Hematopoietic multipotent progenitor cell (in vitro differentiated cells): ENCODE measurements at places on chromosomes 5 and 9.

DNA sequence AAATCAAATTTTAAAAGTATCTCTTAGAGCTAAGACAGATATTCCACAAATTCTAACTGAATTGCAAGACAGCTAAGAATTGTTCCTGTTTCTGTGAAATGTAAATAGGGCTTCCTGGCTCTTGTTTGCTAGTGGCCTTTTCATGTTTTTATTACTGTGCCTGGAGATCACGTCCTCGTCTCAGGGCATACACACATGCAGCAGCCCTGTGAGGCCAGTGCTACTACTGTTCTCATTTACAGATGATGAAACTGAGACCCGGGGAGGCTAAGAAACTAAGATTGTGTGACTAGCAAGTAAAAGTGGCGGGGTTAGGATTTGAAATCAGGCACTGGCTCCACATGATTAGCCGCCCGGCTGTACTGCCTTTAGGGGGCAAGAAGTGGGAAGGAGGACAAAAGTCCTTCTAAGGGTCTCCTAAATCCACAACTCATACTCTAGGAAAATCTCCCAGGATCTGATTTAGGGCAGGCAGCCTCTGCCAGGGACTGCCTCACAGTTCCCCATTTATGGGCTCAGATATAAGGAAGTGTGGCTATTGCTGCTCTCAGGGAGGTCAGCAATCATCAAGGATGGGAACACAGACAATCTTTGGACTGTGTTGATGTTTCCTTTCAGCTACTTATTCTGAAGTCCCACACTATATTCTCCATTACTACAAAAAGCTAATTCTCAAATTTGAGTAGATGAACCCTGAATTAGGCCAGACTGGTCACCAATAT lies 7.9 kb downstream of the PRUNE2 start:
- DNase-seq: no peak

DNA sequence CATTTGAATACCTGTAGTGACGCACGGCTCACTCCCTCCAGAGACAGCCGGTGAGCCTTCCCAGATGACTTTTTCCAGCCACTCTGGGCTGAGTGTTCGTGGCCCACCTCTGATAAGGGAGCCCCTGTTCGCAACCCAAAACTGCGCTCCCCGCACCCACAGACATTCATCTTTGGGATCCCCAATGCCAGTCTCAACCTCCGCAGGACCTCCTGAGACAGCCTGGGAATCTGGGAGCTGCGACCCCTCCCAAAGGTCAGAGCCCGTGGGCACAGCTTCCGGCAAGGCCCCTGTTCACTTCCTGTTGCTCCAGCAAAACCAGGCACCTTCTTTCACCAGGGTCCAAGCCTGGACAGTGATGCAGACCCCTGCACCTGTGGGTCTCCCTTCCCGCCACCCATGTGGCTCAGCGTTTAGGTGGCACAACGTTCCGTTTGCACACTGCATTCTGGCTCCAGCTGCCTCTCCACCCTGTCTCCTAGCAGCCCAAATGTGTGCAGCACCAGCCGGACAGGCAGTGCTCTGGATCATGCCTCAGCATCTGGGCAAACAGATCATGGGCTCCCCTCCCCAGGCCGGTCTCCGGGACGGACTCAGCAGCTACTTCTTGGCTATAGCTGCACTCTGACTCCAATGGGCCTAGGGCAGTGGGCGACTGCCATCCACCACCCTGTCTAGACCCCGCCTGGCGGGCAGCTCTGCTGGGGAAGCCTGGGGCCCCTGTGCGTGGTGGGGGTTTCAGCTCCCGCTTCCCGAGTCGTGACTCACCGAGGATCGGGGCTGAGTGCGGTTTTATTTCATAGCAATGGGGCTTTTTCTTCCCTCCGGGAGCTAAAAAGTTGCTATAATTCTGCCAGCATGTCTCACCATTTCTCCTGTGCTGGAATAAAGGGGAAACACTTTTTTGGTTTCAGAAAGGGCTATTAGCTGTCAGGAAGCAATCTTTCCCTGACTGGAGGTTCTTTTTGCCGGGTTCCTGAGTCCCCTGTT lies 156.0 kb downstream of the OLFM1 start:
- DNase-seq: no peak

GRCh38 chr5:43017428-43017815 lies 22.7 kb downstream of the ANXA2R start:
- DNase-seq: peak; percentile 40

DNA sequence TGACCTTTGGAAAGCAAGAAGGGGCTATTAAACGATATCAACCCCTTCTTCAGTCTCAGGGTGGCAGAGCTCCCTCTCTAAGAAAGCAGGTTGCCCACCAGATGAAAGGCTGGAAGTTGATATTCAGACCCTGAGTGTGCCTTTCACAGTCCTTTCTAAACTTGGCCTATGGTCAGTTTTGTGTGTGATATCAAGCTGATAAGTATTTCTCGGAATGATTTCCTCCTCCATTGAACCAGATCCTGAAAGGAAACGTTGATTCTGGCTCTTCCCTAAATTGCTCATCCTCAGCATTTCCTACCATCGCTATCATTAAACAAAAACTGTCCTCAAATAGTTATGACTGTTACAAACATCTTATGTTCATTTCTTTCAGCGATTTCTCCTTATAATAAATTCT lies 130.4 kb downstream of the CEMIP2 start:
- DNase-seq: no peak

DNA sequence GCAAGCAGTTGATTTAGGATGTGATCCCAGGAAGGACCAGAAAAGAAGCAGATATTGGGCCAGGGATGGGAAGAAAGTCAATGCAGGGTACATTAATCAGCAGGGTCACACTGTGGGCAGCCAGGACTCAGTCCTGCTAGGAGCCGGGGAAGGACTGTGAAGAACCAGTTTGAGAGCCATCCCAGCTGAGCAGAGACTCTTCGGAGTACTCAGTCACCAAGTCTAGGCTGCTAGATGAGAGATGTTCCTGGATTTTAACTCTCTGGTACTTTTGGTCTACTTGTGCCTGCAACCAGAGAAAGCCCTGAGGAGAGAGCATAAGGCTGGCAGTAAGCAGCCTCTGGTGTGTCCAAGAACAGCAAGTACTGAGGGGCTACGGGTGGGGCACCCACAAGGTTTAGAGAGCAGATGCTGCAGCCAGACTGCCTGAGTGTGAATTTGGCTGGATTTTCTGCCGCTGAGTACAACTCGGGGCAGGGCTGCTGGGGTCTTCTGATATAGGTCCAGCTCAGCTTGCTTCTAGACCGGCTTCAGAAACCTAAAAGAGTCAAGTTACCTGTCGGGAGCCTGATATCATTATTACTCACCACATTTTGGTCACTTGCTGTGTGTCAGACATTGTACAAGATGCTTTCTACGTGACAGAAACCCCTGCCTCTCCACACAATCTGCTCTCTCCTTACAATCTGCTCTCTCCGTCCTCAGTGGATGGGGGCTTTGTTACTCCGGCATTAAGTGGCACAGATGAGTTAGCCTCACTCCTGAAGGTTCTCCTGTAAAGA lies 250.2 kb upstream of the GAS1 start:
- no peak for DNase-seq

GRCh38 chr9:121613009-121613752 lies 38.3 kb upstream of the DAB2IP start:
- DNase-seq: no peak

DNA sequence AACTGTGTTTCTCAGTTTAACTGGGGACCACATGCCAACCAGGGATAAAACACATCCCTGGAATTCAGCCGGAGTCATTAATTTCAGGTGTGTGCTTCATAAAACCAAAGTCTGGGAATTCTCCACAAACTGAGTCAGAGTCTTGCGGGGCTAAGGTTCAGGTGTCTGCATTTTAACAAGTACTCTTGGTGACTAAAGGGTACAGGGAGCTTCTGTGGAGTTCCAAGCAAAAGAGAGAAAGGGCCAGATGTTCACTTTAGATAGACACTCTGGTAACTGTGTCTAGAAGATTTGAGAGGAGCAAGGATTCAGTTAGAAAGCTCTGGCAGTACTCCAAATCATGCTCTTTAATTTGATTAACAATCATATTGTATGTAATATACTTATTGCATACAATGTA lies 4.0 kb downstream of the NADK2 start:
- DNase-seq: no peak

DNA sequence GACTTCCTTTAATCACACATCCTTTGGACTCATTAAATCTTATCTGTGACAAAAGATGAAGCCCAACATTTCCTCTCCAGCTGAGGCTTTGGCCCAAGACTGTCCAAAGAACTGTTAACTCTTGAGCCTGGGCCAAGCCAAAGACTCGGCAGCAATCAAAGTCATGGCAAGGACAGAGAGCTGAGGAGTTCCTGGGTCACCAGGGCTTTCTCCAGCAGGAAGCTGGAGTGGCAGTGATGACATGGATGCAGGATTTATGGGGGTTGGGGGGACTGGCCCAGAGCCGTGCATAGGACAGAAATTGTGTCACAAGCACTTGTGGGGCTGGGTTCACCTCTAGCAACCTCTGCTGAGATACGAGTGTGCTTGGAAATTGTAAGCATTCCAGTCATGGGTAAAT lies 440.3 kb downstream of the PLK2 start:
- no peak for DNase-seq

DNA sequence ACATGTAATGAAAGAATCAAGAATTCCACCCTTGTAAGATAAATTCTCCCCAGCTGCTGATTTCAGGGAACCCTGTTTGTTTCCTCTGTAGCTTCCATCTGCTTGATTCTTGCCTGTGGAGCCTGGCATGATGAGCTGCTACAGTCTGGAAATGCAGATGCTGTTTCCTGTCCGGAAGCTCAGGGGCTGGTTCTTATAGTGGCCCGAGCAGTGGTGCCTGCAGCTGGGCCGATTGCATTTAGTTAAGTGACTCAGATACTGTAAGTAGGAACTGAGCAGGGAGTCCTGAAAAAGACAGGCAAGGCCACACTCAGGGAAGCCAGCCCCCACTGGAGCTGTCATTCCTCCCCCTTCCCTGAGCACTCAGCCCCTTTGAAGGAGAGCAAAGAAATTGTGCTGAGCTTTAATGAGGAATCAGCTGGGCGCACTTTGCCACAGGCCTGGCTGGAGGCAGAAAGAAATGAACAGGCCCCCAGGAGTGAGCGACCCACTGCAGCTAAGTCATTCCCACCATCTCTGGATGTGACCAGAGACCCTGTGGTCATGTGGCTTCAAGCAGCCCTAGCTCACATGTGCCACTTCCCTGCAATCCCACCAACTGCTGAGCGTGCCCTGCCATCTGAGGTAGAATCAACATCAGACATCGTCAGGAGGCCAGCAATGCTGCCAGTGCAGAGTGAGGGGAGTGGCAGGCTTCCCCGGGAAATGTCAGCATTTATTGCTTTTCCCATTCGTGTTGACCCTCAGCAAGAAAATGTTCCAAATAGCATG lies 206.0 kb upstream of the WWC1 start:
- DNase-seq: peak; percentile 24

DNA sequence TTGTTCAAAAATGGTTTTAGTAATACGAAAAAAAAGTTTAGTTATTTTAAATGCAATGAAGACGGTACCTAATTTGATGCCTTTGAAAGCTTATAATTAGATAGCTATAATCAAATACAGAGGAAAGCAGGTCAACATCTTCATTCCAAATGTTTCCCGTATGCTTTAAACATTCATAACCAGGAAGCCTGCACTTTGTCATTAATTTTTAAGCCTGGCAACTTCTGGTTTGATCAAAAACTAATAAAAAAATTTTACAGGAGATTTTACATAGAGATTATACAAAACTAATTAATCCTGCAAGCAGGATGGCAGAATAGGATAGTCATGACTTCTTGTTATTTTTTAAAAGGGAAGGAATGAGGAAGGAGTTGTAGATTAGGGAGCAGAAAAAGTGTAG lies 353.0 kb downstream of the FBXL17 start:
- DNase-seq: no peak

- DNase-seq: no peak
These were observed 37.4 kb downstream of the LHFPL2 start for GRCh38 chr5:78611126-78611605.

- no peak for DNase-seq
These were observed 28.3 kb upstream of the GFPT2 start for GRCh38 chr5:180381428-180381827.
